ENCODE measurements at places on chromosomes 1 and 21. TPM values are rescaled to one million over a fixed set of nuclear protein-coding genes. Genes with fewer than 3 reads are reported as not detected.

Gene HORMAD1
- not detected for total RNA-seq

Gene ITLN2
- 0.15 TPM for total RNA-seq

Gene BSND
- total RNA-seq: not detected

Gene BLZF1
- 33.2 TPM for total RNA-seq

Gene LY9
- total RNA-seq: not detected

Gene G0S2
- not detected for total RNA-seq

Gene PSRC1
- 33.9 TPM for total RNA-seq

Gene TPTE
- total RNA-seq: 5.3 TPM

Gene TRIM45
- 5.9 TPM for total RNA-seq

Gene AMY1A
- total RNA-seq: not detected

Gene DMBX1
- total RNA-seq: not detected

Gene NOTCH2NLA
- 153 TPM for total RNA-seq

Gene ANXA9
- 2.7 TPM for total RNA-seq

Gene PRKCZ
- 40.1 TPM for total RNA-seq

Gene OR10Z1
- not detected for total RNA-seq

Gene SPRR1A
- total RNA-seq: not detected

Gene LORICRIN
- total RNA-seq: not detected

Gene DIO1
- not detected for total RNA-seq

Gene RNU1-4
- total RNA-seq: under 0.01 TPM

Gene PRR9
- total RNA-seq: not detected

Gene SEMA4A
- total RNA-seq: 0.29 TPM

Gene FLG2
- not detected for total RNA-seq

Gene SEMA6C
- 2.3 TPM for total RNA-seq

Gene TOMM20
- 153 TPM for total RNA-seq

Gene PLA2G2A
- total RNA-seq: 0.21 TPM

Gene VANGL1
- 12.9 TPM for total RNA-seq

Gene LCE1B
- total RNA-seq: not detected

Gene CBR3
- 17.4 TPM for total RNA-seq

Gene OMA1
- 24.1 TPM for total RNA-seq

Gene PLA2G2C
- total RNA-seq: not detected

Gene CD1B
- not detected for total RNA-seq

Gene ZBTB8B
- total RNA-seq: 0.15 TPM

Gene FCMR
- 0.37 TPM for total RNA-seq

Gene TRIM62
- total RNA-seq: 25.6 TPM

Gene SLC44A3
- total RNA-seq: not detected

Gene S100A11
- total RNA-seq: 213 TPM

Gene SPRR1B
- not detected for total RNA-seq

Gene HPDL
- total RNA-seq: 20.7 TPM

Gene LAMC1
- 440 TPM for total RNA-seq

Gene DNALI1
- total RNA-seq: not detected

Gene NBL1
- total RNA-seq: 42.2 TPM

Gene HRNR
- not detected for total RNA-seq

Gene RAB3B
- 0.98 TPM for total RNA-seq

Gene PLEKHG5
- 39.9 TPM for total RNA-seq

All from A375 (cell line).